ENCODE measurements at places on chromosomes 5 and 9.

DNA sequence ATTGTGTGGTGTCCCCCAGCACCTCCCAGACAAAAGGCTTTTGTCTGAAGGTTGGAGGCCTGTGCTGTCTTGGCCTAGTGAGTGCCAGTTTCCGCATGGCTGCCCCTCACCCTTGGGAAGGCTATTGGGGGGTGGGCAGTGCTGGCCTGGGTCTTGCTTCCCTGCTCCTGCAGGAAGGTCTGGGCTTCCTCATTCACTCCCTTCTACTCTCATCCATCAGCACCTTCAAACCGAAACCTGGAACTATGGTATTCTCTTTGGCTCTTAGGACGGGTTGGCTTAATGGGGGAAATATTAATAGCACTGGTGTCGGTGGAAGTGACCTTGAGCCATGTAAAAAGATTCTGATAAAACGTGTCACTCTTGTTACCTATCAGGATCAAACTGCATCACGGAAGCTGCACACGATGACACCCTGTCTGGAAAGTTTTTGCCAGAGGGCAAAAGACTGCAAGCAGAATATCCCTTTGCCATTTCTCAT, 34.0 kb upstream of the GLRX start:
- no peak for DNase-seq

- DNase-seq = no peak
These were observed 451.0 kb upstream of the TUSC1 start for GRCh38 chr9:26129217-26129616.

GRCh38 chr5:171309276-171310211, 496 bp downstream of the TLX3 start:
- DNase-seq = no peak

DNA sequence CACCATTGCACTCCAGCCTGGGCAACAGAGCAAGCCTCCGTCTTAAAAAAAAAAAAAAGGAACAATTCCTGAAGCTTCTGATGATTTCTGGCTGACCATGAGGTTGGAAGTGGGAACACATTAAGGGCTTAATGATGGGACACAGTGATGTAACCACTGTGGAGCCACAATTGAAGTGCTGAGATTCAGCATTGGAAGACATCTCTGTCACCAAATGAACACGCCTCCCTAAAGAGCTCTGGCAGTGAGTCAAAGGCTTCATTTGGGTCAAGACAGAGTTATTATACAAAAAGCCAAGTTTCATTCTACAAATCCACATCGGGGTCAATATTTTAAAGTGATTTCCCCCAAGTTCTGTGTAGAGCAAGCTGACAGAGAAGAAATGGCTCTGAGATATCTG, 4.5 kb upstream of the S1PR3 start:
- DNase-seq = no peak

DNA sequence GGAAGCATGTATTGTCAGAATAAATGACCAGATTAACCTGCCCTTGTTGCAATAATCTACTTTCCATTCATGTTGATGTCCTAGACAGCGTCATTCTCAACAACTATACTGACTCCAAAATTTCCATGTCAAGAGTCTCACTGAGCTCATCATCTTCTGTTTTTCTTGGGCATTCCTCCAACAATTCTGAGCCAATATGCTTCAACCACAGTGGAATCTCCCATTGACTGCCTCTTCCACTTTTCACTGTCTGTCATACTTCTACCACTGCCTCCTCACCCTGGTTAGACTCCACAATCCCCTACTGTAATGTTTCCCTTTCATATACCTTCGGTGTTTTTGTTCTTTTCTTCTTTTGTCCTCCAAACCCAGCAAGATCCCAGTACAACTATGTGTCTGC, 162.8 kb downstream of the TLE1 start:
- DNase-seq = peak; percentile 58

- peak; percentile 47 for DNase-seq
These were observed 13.1 kb downstream of the MARCHF6 start for GRCh38 chr5:10366310-10367272.
